ENCODE measurements at places on chromosomes 12 and 14.

GRCh38 chr12:7637615-7638014 is 28.1 kb downstream of the APOBEC1 start:
- DNase-seq, result no peak

DNA sequence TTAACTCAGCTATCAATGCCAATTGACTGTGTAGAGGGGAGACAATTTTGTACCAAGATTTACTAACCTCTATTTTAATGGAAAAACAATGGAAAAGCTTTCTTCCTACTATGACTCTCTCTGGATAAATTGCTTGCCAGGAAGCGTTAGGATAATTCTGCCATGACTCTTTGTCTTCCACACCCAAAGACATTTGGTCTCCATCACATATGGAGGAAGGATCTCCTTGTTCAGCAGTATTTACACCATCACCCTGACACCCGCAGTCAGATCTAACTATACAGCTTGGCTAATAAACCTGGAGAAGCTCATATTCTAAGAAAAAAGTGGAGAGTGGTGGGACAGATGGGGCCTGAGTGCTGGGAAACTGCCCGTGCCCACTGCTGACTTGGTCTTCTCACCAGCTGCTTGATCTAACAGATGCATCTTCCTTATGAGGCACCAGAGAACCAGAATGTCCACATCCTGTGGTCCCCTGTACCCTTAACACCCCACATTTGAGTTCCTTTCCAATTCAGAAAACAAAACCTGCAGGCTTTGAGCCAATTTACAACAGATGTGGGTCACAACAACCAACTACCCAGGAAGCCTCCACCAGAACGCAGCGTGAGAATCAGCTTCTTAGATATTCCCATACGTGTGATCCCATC is 154.0 kb downstream of the DAD1 start:
- DNase-seq, result no peak

DNA sequence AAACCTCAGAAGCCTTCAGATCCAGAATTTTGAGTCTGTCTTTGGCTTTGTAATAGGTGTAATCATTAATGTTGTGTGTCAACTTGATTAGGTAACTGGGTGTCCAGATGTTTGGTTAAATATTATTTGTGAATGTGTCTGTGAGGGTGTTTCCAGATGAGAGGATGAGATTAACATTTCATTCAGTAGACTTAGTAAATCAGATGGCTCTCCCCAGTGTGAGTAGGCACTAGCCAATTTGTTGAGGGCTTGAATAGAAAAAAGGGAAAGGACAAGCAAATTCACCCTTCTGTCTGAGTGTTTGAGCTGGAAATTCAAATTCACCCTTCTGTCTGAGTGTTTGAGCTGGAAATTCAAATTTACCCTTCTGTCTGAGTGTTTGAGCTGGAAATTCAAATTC is 932.2 kb downstream of the SLC6A15 start:
- DNase-seq, result no peak

- no peak for DNase-seq
Measured at GRCh38 chr12:67427336-67427735, 158.2 kb downstream of the CAND1 start.

GRCh38 chr14:99698642-99699041 is 14.5 kb downstream of the CYP46A1 start:
- DNase-seq, result no peak

DNA sequence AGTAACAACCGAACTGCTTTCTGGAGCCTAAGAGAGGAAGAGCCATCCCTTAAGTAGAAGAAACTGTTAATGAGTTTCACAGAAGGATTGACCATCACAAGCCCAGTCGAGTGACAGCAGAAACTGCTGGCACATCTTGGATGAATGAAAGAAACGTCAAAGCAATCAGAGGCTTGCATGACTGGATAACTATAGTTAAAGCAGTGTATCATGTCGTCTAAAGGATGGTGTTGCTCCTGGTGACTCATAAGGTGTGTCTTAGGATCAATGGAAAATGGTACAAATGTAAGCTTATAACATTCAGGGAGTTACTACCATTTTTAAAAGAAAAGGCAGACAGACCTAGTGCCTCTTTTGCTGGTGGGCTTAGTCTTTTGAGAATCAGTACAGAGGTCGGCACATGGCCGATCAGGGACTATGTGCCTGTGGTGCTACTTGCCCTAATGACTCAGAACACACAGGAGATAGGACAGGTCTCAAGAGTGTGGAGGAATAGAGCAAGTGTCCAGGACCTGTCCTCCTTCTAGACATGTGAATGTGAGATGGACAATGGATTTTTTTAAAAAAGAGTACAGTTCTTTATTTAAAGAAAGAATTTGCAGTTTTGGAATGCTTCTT is 55.7 kb downstream of the TMX1 start:
- DNase-seq, result peak; percentile 14

- DNase-seq, result no peak
Measured at GRCh38 chr12:115102450-115102849, 418.5 kb upstream of the TBX3 start.

DNA sequence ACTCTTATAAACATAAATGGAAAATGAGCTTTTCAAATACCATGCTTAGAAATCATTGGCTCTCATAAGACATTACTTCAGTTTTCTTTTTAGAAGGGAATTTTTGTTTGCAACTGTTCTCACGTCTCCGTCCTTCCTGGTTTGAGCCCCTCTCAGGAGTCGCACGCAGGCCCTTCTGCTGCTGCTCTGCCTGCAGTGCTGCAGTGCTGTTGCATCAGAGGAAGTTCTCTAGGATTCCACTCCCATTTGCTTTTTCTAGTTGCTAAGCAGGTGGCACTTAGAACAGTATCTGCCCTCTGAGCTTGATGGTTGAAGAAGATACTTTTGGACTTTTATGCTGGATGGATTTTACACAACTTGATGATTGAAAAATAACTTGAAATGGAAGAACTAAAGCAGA is 70.8 kb downstream of the SCN8A start:
- DNase-seq, result no peak

DNA sequence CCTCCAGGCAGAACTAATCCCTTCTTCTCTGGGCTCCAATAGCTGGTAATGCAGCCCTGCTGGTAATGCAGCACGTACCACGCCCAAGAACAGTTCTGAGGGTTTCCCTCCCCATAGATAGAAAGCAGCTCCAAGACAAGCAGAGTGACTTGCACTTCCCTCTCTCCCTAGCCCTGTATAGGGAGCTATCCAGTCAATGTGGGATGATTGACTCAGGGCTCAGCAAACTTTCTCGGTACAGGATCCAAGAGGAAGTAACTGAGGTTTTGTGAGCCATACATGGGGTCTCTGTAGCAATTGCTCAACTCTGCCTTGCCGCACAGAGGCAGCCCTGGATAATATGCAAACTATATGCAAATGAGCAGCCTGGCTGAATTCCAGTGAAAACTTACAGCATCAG is 15.5 kb upstream of the FKBP4 start:
- no peak for DNase-seq

- no peak for DNase-seq
Measured at GRCh38 chr12:8012651-8013309, 19.7 kb upstream of the FOXJ2 start.

GRCh38 chr14:105400016-105400415 is 1.7 kb downstream of the TEX22 start:
- DNase-seq, result no peak

- no peak for DNase-seq
Measured at GRCh38 chr12:63905544-63905943, 61.0 kb downstream of the SRGAP1 start.

DNA sequence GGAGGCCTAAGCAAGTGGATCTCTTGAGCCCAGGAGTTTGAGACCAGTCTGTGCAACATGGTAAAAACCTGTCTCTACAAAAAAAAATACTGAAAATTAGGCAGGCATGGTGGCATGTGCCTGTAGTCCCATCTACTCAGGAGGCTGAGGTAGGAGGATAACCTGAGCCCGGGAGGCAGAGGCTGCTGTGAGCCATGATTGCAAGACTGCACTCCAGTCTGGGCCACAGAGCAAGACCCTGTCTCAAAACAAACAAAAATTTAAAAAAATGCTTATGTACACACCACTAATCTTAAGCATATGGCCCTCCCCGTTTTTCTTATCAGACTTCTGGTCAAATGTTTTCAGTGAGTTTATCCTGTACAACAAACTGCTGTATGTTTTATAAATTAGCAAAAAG is 1.7 kb upstream of the GNPNAT1 start:
- DNase-seq, result no peak

- no peak for DNase-seq
Measured at GRCh38 chr12:63792338-63792737, 12.6 kb downstream of the RXYLT1 start.

- no peak for DNase-seq
Measured at GRCh38 chr12:130873106-130873795, 1.4 kb downstream of the RAN start.

- no peak for DNase-seq
Measured at GRCh38 chr12:23421556-23421955, 527.9 kb downstream of the SOX5 start.

DNA sequence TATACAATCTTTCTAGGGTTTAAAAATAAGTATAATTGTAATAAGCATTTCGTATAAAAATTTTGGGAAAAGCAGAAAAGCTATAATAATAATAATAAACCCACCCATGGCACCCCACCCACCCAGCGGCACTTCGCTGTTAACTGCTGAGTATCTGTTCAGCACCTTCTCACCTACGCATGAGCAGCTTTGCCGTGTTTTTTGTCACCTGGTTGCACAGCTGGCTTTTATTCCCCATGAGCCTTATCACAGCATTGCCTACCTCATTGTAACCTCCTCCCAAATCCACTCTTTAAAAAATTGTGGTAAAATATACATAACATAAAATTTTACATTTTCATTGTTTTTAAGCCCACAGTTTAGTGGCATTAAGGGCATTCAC is 34.7 kb downstream of the CYP46A1 start:
- no peak for DNase-seq

- no peak for DNase-seq
Measured at GRCh38 chr14:39890026-39890425, 457.8 kb upstream of the FBXO33 start.

DNA sequence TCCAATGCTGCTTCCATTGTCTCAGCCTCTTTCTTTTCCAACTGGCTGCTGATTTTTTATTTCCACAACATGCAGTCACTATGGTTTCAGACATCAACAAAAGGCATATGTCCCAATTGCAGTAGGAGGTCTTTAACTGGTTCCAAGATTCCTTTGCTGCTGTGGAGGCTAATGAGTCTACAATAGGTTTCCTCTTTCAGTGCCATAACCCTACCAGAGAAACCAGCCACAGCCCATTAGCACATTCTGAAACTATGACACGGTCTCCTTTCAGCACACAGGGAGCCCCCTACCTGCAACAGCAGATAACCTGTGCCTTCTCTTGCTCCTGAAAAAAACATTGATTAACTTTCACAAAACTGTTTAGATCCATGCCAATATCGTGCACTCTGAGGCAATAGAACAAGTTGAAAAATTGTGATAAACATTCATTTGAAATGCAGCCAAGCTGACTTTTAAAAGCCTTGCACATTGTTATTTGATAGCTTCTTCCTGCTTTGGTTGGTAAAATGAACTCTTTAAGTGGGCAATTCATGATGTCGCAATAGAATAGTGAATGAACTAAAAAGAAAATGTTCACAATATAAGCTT is 32.4 kb downstream of the PLEKHG7 start:
- peak; percentile 95 for DNase-seq

GRCh38 chr12:92581604-92582003 is 121.2 kb upstream of the PLEKHG7 start:
- DNase-seq, result no peak

DNA sequence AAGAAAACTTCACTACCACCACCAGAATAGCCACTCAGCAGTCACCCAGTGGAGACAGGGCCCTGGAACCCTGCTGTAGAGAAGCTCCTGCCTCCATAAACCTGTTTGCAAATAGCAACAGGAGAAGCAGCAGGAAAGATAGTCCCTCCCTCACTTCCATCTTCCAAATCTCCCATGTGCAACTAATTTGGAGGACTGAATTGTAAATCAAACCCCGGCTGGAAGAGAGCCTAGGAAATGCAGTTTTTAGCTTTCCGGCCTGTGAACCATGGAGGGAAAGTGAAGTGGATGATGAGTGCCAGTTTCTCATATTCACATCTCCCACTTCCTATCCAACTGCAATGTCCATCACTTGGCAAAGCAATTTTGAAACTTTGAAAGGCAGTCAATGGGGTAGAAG is 167.2 kb upstream of the FRMD6 start:
- no peak for DNase-seq

- no peak for DNase-seq
Measured at GRCh38 chr12:50188875-50189575, 21.9 kb upstream of the CERS5 start.

DNA sequence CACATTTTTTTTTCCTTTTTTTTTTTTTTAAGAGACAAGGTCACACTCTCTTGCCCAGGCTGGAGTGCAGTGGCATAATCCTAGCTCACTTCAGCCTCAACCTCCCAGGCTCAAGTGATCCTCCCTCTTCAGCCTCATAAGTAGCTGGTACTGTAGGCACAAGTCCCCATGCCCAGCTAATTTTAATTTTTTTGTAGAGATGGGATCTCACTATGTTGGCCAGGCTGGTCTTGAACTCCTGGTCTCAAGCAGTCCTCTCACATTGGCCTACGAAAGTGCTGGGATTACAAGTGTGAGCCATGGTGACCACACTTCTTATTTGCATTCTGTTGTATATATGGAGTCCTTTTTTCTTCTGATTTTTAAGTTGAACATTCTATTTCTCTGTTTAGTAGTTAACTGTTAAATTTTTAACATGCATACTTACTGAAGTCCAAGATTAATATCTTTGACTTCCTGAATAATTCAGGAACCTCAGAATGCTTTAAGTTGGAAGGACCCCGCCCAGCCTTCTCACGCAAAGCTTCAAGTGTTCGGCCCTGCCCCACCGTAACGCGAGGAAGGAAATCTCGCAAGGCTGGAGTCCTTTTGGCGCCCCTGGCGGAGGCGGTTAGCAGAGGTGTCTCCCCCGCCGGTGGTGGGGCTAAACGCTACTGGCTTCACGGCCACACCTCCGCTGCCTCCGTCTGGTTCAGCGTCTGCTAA is 21.6 kb downstream of the SPATS2 start:
- DNase-seq, result no peak

- no peak for DNase-seq
Measured at GRCh38 chr14:79351011-79351410, 860.3 kb downstream of the DIO2 start.

- no peak for DNase-seq
Measured at GRCh38 chr14:70788898-70789297, 20.4 kb downstream of the MAP3K9 start.

GRCh38 chr14:36935976-36936678 is 236.3 kb downstream of the SLC25A21 start:
- peak; percentile 42 for DNase-seq

DNA sequence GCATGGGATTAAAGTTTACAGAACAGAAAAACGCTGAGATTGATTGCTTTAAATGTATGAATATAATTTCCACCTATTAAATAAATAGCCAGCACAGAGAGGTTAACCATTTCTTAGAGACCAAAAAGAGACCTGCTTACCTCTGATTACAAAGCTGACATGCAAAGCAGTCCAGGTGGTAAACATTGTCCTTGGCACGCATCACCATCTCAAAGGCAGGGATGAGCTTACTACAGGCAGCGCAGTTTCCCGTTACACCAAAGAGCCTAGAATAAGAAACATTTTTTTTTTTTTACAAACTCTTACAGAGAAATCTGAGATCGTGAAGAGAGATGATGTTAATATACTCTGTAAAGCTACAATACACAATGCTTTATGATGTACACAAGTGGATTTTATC is 45.7 kb downstream of the LMO3 start:
- no peak for DNase-seq

Data from astrocyte (in vitro differentiated cells and primary cell).